ENCODE measurements at places on chromosomes 4 and X. TPM values are rescaled to one million over a fixed set of nuclear protein-coding genes. Genes with fewer than 3 reads are reported as not detected.
A peak's percentile ranks its signal among the peaks of the same experiment; 100 is the strongest.

The RASGEF1B gene
- total RNA-seq = 1.1 TPM

The SLITRK4 gene
- 3.8 TPM for total RNA-seq

The CTAG1A gene
- not detected for total RNA-seq

- DNase-seq = no peak
Measured at GRCh38 chr4:174277433-174277832, 6.0 kb downstream of the FBXO8 start.

DNA sequence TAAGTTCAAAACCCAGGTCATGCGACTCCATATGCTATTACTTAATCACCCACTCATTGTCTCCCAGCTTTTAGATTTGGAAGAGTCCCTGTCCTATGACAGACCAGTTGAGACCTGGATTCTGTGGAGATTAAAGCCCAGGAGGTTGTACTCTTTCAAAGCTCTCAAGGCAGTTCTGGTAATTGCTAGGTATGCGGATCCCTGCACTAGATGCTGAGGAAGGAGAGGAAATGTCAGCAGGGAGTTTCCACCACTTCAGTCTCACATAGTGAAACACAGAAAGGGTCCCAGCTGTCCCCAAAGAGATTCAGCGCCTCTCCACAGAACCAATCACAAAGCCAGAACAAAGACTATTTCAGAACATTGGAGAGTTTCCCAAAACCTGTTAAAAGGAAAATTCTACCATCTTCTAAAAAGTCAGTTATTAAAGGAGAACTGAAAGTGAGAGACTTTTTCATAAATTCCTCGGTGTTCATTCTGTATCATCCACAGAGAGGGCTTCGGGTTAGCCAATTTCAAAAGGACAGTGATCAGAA, 53.4 kb downstream of the IRF2 start:
- no peak for DNase-seq

- DNase-seq = peak; percentile 36
Measured at GRCh38 chrX:3461397-3462165, 115.1 kb upstream of the MXRA5 start.

- DNase-seq = peak; percentile 88
Measured at GRCh38 chrX:45824471-45824870, 623.8 kb upstream of the DIPK2B start.

- no peak for DNase-seq
Measured at GRCh38 chr4:62914758-62915157, 1494.5 kb downstream of the TECRL start.

Data from H4 (cell line).